Stimulated activated CD4-positive, alpha-beta T cell treated with anti-CD3 and anti-CD28 coated beads, Interleukin-1b, Interleukin-23, amount 100 ng/mL, for 1 hour (primary cell): ENCODE measurements at places on chromosomes 4 and X.

DNA sequence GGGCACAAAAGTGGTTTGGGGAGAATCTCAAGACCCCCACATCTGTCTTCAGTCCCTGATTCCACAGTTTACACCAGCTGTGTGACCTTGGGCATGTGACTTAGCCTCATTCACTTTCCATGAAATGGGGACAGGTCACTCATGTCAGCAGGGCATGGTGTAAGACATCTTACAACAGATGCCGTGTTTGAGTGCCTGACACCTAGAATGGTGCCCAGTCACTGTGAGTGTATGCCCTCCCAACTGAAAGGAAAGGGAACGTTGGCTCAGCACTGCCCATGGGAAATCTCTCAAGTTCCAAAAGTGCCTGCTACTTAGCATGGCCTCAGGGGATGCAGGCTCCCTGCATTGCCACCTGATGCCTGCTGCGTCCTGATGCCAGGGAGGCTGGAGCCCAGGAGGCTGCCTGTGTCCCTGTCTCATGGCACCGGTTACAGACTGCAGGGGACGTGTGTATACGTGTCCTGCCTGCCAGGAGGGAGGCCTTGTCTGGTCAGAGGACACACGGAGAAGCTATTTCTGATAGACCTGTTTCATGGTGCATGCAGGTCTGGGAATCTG, 32.2 kb downstream of the RNF4 start:
- no peak for DNase-seq

DNA sequence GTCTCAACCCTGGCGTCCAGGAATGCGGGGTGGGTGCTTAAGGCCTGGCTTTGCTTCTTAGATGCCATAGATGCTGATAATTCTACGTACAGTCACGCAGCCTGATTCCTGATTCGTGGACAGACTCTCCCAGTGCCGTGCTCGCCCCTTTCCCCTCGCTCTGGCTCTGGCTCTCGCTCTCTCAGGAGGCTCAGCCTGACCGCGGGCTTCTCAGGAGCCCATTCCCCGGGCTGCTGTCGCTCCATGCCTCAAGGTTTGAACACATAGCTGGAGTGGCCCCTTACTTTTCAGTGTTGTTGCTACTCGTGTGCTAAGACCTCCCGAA, 59.2 kb upstream of the ZC4H2 start:
- no peak for DNase-seq

GRCh38 chr4:177519481-177520260, 77.4 kb upstream of the AGA start:
- DNase-seq: no peak

GRCh38 chr4:26081795-26082498, 167.9 kb downstream of the SMIM20 start:
- no peak for DNase-seq

- no peak for DNase-seq
These were observed 906 bp downstream of the DKK2 start for GRCh38 chr4:107034996-107035818.

GRCh38 chr4:1490011-1490653, 83.9 kb upstream of the NKX1-1 start:
- no peak for DNase-seq

DNA sequence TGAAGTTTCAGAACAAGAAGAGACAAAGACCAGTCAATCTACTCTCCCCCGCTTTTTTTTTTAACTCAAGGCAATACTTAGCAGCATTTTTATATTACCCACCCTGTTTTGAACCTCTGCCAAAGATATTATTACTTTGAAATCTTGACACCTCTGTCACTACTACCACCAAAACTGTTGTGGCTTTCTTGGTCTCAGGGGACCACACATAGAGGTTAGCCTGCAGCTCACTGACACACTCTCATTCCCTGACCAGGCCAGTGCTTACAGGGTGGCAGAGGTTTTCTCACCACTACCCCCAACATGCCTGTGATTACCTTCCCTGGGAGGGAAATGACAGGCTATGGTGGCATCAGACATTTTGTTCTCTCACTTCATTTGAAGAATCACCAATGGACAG, 137.4 kb upstream of the STIM2 start:
- no peak for DNase-seq

DNA sequence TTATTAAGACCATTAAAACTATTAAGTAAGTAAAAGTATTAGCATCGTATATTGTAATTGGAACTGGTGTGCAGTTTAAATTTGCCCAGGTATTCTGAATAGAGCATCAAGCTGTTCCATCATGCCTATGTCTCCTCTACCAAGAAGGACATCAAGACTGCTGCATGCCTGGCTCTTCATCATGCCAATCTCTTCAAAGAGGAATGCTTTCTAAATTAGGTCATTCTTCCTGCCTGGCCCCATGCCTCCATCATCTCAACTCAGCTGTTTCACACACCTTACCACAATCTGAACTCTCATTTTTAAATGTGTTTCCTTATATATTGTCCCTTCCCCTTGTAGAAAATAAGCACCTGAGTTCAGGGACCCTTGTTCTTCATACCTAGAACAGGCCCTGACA, 270.5 kb upstream of the PPARGC1A start:
- DNase-seq: no peak

DNA sequence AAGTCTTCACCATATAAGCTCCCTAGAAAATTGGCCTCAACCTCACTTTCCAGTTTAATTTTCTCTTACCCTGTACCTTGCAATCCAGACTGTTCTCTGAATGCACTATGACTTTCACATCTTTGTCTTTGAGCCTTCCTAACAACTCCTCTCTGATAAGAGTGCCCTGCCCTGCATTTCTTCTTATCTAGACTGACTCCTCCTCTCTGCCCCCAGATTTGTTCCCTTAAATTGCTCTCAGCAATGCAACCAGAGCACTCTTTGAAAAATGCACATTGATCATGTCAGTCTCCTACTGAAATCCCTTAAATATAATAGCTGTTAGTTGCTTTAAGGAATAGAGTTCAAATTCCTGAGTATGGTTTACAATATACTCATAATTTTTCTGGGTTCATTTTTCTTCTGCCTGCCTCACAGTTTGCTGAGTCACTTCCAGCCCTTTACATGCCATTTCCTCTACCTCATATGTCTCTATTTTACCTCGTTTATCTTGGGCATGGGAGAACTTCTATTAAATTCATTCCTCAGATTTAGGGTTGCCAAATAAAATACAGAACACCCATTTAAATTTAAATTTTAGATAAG, 582.7 kb upstream of the AADAT start:
- DNase-seq: no peak

DNA sequence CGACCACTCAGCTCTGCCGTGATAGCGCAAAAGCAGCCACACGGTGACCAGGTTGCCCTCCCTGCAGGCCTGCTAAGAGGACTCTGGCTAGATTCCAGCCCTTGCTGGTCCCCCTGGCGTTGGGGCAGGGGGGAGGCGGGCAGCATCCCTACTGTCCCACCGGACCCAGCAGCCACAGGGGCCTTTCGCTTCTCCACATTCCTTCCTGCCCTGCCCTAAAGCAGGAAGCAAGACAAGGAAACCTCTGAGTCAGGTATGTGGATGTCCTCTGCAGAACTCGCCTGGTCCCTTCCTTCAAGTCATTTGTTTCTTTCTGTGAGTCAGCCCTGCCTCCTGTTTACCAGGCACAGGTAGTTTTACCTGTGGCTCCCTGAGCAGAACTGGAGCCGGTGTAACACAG, 60.2 kb upstream of the CLDN34 start:
- DNase-seq: no peak

- no peak for DNase-seq
These were observed 1879.4 kb upstream of the TENM3 start for GRCh38 chr4:180363815-180364214.

DNA sequence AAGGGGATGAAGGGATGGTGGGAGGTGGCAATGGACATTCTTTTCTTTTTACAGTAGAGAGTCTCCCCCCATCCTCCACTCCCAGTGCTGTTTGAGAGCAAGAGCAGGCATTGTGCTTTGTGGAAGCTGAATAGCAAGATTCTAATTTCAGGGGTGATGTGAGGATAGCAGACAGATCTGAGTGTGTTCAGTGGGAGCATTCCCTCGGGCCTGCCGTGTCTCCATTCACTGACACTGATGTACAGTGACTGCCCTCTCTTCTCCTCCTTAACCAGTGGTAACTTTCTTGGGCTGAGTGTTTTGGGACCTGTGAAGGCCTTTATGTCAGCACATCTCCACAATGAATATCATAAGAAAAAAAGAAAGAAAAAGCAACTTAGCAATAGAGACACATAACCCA, 396.6 kb upstream of the RPS6KA3 start:
- DNase-seq: no peak

GRCh38 chrX:140190441-140191108, 225.3 kb upstream of the CXorf66 start:
- no peak for DNase-seq

GRCh38 chr4:39363773-39364393, 2.3 kb downstream of the RFC1 start:
- no peak for DNase-seq

DNA sequence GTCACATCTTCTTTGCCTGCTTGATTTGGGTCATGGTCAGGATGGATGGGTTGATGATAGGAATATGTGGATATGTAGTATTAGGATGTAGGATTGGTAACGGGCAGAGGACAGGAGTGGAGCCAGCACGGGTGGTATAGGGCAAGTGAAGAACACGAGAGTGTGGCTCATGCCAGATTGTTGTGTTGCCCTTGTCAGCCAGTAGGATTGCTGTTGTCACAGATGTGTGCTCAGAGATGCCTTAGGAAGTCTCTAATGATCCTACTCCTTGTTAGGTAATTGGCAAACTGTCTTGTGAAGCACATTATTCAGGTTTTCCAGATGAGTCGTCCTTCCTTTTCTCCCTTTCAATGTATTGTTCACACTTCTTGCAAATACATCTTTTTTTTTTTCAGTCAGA, 5.5 kb downstream of the ATP10D start:
- DNase-seq: no peak

GRCh38 chr4:23835774-23836478, 53.9 kb downstream of the PPARGC1A start:
- no peak for DNase-seq

DNA sequence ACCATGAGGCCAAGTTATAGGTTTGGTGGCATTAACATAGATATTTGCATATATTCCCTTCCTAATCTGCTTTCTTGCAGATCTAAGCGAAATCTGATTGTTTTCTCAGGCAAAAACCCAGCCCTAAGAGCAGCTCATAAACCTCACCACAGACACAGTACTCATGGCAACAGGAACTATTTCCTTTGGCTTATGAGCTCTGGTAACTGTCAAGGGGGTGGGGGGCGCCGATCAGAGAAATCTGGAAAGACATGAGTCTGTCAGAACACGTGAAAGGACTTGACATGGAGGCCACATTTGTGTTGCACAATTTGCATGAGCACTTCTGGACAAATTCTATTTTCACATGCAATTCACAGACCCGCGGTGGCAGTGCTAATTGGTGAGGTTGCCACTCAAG, 83.7 kb downstream of the MGST2 start:
- DNase-seq: no peak

DNA sequence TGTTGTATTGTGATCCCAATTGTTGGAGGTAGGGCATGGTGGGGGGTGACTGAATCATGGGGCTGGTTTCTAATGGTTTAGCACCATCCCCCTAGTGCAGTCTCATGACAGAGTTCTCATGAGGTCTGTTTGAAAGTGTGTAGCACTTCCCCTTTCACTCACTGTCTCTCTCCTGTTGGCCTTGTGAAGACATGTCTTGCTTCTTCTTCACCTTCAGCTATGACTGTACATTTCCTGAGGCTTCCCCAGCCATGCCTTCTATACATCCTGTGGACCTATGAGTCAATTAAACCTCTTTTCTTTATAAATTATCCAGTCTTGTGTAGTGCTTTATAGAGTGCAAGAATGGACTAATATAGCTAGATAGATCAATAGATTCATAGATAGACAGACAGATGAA, 230.0 kb downstream of the MAGEE1 start:
- DNase-seq: no peak

DNA sequence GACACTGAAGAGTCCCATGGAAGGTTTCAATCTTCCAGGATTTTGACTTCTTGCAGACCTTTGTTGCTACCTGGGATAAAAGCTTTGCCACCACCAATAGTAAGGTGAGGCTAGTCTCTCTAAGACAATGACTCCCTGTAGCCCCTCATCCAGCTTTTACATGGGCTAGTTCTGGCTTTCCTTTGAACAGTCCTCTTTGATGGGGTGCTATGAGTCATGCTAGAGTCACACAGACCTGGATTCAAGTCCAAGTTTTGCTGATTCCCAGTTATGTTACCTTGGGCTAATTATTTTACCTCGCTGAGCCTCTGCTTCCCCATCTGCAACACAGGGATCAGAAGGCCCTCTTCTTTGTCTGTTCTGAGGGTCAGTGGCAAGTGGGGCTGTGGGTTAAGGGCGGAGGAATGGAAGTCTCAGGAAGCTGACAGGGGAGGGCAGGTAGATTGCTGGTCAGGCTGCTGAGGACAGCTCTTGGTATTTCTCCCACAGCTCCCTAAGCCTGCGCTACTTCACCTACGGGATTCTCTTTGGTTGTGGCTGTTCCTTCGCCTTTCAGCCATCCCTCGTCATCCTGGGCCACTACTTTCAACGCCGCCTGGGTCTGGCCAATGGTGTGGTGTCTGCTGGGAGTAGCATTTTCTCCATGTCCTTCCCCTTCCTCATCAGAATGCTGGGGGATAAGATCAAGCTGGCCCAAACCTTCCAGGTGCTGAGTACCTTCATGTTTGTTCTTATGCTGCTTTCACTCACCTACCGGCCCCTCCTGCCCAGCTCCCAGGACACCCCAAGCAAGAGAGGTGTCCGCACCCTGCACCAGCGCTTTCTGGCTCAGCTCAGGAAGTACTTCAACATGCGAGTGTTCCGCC, 90.3 kb downstream of the RLIM start:
- DNase-seq: no peak

DNA sequence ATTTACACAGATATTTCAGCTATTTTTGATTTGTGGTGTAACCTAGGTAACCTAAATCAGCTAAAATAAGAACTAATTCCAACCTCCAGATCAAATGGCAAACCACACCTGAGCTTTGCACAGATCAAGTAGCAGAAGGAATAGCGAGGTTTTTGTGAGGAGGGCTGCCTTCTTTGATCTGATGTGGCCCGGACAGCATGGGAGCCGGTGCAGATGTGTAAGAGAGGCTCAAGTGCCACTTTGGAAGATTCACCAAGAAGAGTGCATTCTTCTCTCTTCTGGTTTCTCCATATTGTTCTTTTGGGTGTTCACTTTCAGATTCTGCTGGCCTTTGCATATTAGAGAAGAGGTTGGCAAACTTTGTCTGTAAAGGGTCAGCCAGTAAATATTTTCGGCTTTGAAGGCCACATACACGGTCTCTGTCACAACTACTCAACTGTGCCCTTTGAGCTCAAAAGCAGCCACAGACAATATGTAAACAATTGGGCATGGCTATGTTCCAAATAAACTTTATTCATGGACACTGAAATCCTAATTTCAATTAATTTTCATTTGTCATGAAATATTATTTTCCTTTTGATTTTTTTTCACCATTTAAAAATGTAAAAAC, 78.9 kb upstream of the FAM9C start:
- DNase-seq: no peak

GRCh38 chrX:12921886-12922598, 15.6 kb downstream of the TLR8 start:
- DNase-seq: no peak

GRCh38 chrX:70755850-70756249, 152.7 kb downstream of the TEX11 start:
- DNase-seq: peak; percentile 1

- no peak for DNase-seq
These were observed 72.0 kb upstream of the HHIP start for GRCh38 chr4:144574000-144574399.
